SK-MEL-5 (cell line): ENCODE measurements at places on chromosomes 3 and 15. TPM values are rescaled to one million over a fixed set of nuclear protein-coding genes. Genes with fewer than 3 reads are reported as not detected.

The EPB42 gene
- not detected in 2 replicates for total RNA-seq

The SPINK8 gene
- total RNA-seq = not detected in 2 replicates

The FOXB1 gene
- total RNA-seq = not detected in 2 replicates

The SELENOT gene
- total RNA-seq = 176 and 191 TPM in 2 replicates

The TRMT10C gene
- total RNA-seq = 70.4 and 77.5 TPM in 2 replicates

The SCG3 gene
- 0.37 and 0.67 TPM in 2 replicates for total RNA-seq

The SKOR1 gene
- 0.03 TPM in 1 of 2 replicates, not detected in the other for total RNA-seq

The SLC28A1 gene
- total RNA-seq = not detected in 2 replicates

The CLSTN2 gene
- total RNA-seq = not detected in 2 replicates

The GOLGA8G gene
- total RNA-seq = not detected in 2 replicates

The GOLGA6L7 gene
- not detected in 2 replicates for total RNA-seq

The SLC35G2 gene
- 18.5 and 22.7 TPM in 2 replicates for total RNA-seq

The TF gene
- total RNA-seq = 0.34 and 0.59 TPM in 2 replicates

The SLC24A5 gene
- 423 and 457 TPM in 2 replicates for total RNA-seq

The TRH gene
- not detected in 2 replicates for total RNA-seq
